ENCODE measurements at places on chromosomes 5 and 9. TPM values are rescaled to one million over a fixed set of nuclear protein-coding genes. Genes with fewer than 3 reads are reported as not detected.
A peak's percentile ranks its signal among the peaks of the same experiment; 100 is the strongest.

GRCh38 chr5:163447875-163448274, 10.5 kb downstream of the CCNG1 start:
- DNase-seq, result no peak

DNA sequence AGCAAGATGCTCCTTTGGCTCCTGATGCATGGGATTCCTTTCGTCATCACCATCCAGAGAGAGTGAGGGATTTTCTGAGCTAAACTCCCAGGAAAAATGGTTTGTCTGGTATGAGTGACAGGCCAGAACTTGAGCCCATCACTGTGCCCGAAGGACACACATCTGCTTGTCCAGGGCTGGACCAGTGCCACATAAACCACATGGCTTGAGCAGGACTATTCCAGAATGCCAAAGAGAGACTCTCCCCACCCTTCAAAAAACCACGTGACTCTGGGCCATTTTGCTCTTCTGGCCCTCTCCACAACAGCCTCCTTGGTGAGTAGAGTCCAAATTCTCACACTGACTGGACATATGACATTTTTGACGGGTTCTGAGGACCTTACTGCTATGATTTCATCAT, 46.4 kb upstream of the SHC3 start:
- no peak for DNase-seq

GRCh38 chr5:96402500-96402899, 30.5 kb downstream of the PCSK1 start:
- no peak for DNase-seq

GRCh38 chr9:21552244-21553170, 70.4 kb upstream of the IFNE start:
- DNase-seq, result no peak

Gene SPIN1
- 122 TPM for total RNA-seq

GRCh38 chr5:121797681-121798518, 53.8 kb upstream of the FTMT start:
- DNase-seq, result no peak

- DNase-seq, result no peak
These were observed 90.4 kb downstream of the PALM2AKAP2 start for GRCh38 chr9:109870365-109870764.

Gene SPINK6
- not detected for total RNA-seq

DNA sequence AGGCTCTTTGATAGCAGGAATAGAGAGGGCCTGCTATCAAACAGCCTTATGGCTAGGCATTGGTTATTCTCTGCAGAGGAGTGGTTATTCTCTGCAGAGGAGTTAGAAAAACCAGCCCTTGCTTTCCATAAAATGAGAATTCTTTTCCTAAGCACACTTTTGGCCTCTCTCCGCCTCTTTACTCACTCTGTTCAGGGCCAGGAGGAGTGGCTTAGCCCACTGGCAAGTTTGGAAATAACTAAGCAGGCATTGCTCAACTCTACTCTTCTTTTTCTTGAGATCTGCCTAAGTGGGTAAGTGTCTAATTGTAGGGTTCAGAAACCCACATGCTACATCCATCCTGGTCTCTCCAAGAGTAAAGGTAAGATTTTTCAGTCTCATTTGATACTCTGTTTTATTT, 341.7 kb downstream of the KIAA0825 start:
- no peak for DNase-seq

Gene CMBL
- total RNA-seq, result 34.0 TPM

Gene PCDHA13
- 3.8 TPM for total RNA-seq

Gene UBE2QL1
- 0.46 TPM for total RNA-seq

Gene ZFAND5
- 138 TPM for total RNA-seq

Gene CA9
- 2.1 TPM for total RNA-seq

Gene PCDHGA11
- total RNA-seq, result 7.1 TPM

Gene OBP2B
- not detected for total RNA-seq

DNA sequence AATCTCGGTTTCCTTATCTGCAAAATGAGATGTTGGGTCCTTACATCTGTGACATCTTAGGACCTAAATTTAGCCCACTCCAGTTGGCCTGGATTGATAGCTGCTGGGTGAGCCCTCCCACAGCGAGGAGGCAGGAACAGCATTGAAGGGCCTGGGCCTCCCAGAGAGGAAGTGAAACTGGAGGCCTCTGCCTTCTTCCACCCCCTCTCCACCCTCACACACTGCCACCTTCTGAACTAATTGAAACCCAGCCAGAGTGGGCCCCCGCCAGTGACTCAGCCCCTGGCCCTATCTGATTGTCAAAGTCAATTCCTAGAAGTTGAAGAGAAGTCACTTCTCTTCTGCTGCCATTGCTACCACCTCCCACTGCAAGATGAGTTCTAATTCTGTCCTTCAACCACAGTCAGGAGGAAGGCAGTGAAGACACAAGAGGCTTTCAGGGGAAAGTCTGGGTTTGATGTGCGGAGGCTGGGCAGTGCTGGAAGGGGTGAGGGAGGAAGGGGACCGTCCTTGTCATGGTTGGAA, 55.2 kb upstream of the NEK6 start:
- DNase-seq, result no peak

GRCh38 chr5:107696080-107696479, 25.3 kb upstream of the EFNA5 start:
- peak; percentile 36 for DNase-seq

GRCh38 chr9:71791875-71792274, 23.6 kb upstream of the CEMIP2 start:
- no peak for DNase-seq

GRCh38 chr9:117737721-117738226, 33.6 kb downstream of the TLR4 start:
- DNase-seq, result no peak

Gene MEF2C
- 1.4 TPM for total RNA-seq

- DNase-seq, result peak; percentile 92
These were observed 57.3 kb downstream of the GADD45G start for GRCh38 chr9:89661956-89662717.

DNA sequence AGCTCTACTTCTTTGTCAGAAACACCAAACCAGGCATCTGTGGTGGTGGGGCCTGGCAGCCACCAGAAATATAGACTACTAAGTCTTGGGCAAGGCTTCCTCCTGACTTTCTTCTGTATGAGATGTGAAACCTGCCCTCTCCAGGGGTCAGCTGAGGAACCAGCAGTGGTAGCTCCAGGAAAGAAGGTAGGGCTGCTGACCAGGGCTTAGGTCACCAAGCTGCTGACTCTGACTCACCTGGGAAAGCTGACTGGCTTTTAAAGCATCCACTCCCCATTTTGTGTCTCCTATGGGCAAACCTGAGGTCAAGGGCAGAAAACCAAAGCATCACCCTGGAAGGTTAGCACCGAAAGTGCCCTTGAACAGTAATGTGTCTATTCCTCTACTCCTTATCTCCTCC, 10.4 kb upstream of the SH3TC2 start:
- no peak for DNase-seq

- DNase-seq, result no peak
These were observed 1206.0 kb upstream of the C9orf72 start for GRCh38 chr9:28779243-28779642.

Gene C5
- total RNA-seq, result 0.71 TPM

All from WTC11 (cell line).